ENCODE measurements at places on chromosomes 12 and 14. TPM values are rescaled to one million over a fixed set of nuclear protein-coding genes. Genes with fewer than 3 reads are reported as not detected.

DNA sequence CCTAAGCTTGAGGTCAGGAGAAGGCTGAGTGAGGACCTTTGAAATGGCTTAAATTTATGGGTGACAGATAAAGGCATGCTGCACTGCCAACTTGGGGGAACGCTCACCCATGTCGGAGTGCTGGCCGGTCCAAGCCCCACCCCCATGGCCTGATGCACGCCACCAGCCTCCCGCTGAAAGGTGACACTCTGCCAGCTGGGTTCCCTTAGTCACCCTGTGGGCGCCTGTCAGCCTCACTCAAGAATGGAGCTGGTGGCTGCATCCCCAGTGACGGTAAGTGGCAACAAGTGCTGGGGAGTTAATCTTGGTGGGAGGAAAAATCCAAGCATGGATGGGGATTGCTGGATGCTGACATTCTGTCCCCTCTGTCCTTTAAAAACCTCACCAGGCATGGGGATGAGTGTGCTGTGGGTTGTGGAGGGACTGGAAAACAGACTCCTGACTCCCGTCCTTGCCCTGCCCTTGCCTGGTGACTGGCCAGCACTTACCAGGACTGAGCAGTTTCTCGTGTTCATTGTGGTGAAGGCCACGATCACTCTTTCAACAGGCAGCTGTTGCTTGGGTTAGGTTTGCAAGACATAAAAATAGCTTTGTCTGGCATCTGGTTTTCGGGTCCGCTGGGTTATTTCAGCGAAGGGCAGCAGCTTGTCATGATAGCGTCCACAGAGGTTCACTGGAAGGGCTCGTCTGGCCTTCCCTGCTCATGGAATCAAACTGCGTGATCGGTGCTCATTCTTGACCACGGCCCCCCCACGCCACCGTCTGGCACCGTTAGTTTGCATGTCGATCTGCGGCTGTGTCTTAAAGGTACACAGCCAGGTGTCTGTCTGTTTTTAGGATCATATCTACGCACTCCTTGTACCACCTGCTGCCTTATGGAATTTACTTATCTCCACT is 15.0 kb downstream of the ACACB start:
- DNase-seq = no peak

Gene TMEM233
- total RNA-seq = 0.89 TPM

- no peak for DNase-seq
These were observed 339.8 kb downstream of the PCNX1 start for GRCh38 chr14:71247106-71247505.

- DNase-seq = no peak
These were observed 141.2 kb downstream of the SLC5A8 start for GRCh38 chr12:101068836-101069235.
